ENCODE measurements at places on chromosomes 5 and 9. TPM values are rescaled to one million over a fixed set of nuclear protein-coding genes. Genes with fewer than 3 reads are reported as not detected.

Gene SNAPC4
- polyA plus RNA-seq, result 3.3 TPM

DNA sequence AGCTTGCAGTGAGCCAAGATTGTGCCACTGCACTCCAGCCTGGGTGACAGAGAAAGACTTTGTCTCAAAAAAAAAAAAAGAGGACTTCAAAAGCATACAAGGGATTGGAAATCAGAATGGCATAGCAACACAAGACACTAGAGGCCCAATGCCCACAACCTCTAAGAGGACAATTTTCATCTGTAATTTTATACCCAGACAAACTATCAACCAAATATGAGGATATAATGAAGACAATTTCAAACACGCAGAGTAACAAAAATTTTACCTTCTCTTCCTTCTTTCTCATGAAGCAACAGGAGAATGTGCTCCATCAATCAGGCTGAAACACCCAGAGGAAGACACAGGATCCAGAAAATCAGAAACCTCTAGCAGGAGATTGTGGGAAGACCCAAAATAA, 46.8 kb downstream of the GCNT4 start:
- no peak overlapping the region for H3K4me3 ChIP-seq
- H3K27me3 ChIP-seq, result no peaks in the 10 kb centered on the region
- no peak for DNase-seq
- peaks cover 27% of the 10 kb centered on the region for H3K4me1 ChIP-seq

- no peak for DNase-seq
- no peaks in the 10 kb centered on the region for H3K36me3 ChIP-seq
- no peak overlapping the region for H3K27ac ChIP-seq
Measured at GRCh38 chr9:13975611-13976290, 338.2 kb downstream of the NFIB start.

Gene SMC2
- polyA plus RNA-seq, result 3.0 TPM

DNA sequence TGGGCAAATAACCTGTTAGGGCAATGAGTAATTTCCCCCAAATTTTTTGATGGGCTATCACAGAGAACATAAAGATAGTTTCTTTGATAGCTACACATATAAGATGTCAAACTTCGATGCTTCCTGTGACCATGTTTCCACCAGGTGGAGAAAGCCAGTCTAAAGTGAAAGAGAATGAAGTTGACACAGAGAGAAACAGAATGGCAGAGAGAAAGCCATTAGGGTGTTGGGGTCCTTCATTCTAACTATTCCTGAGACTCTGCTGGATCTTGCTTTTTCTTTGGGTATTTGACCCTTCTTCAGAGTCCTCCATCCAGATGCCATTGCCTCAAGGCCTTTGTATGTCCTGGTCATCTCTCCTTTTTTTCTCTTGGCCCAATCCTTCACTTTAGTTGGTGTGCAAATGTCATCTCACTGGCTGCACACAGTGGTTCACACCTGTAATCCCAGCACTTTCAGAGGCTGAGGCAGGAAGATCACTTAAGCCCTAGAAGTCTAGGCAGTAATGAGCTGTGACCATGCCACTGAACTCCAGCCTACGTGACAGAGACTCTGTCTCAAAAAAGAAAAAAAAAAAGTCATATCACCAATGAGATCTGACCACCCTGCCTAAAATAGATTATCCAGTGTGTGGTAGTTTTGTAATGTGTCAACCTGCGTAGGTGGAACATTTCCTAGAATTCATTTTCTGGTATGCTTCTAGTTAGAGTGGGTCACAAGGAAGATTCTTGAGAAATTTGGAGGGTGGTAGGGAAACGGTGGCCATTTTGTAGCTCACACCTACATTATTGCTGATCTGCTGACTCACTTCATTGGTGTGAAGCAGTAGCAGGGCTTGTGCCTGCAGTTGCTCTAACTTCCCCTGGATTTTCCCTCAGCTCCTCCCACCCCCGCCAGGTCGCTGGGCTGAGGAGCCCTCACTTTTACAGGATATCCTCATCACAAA, 20.8 kb upstream of the KIF2A start:
- H3K4me3 ChIP-seq, result no peak overlapping the region
- H3K27me3 ChIP-seq, result no peaks in the 10 kb centered on the region
- no peaks in the 10 kb centered on the region for H3K36me3 ChIP-seq
- DNase-seq, result no peak

- H3K4me1 ChIP-seq, result no peaks in the 10 kb centered on the region
- no peaks in the 10 kb centered on the region for H3K27me3 ChIP-seq
- no peak overlapping the region for H3K4me3 ChIP-seq
- no peak overlapping the region for H3K27ac ChIP-seq
- peaks cover 5% of the 10 kb centered on the region for H3K36me3 ChIP-seq
Measured at GRCh38 chr9:123399803-123400378, 43.9 kb downstream of the CRB2 start.
